ENCODE measurements at places on chromosomes 6 and 20.

- no peak for DNase-seq
Observed at GRCh38 chr6:134703206-134703605, 246.7 kb downstream of the ALDH8A1 start.

DNA sequence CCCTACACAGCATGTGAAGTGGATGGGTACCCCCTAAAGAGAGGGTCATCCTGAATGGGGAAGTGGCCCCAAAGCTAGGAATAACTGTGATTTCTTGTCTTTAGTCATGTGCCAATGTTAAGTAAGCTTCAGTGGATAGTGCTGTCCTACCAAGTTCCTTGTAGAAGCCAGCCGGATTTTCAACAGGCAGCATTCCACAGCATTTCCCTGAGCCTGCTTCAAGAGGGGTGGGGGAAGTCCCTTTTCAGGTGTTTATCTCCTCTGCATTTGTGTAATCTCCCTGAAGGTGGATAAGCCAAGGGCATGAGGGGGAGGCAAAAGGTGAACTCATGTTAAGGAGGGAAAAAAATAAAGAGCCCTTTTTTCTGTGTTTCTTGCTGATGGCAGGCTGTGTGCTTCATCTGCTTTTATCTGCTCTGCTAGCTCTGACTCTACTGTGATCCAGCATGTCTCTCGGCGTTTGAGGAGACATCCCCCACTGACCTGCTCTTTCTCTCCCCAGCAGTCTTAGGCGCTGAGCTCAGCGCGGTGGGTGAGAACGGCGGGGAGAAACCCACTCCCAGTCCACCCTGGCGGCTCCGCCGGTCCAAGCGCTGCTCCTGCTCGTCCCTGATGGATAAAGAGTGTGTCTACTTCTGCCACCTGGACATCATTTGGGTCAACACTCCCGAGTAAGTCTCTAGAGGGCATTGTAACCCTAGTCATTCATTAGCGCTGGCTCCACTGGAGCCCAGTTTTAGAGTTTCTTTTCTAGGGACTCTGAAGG is 1.9 kb downstream of the EDN1 start:
- no peak for DNase-seq

GRCh38 chr20:1951436-1952115 is 42.3 kb downstream of the PDYN start:
- DNase-seq = no peak

DNA sequence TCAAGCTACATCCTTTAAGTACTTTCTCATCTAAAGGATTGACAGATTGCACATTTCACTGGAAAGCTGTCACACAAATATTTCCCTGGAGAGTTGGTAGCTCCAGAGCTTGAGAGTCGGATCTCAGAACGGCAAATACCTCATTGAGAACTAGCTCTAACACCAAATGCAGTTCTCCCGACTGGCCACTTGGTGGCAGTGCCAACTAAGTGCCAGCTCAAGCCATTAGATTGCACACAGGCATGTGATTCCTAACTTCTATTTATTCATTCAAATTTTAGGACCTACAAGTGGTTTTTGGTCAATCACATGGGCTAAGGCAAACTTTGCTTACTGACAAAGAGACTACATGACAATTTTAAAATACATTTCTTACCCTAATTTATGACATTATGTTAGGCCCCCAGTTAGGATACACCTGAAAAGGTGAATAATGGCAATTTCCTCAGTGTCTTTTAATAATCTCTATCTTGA is 7.9 kb upstream of the MCHR2 start:
- no peak for DNase-seq

DNA sequence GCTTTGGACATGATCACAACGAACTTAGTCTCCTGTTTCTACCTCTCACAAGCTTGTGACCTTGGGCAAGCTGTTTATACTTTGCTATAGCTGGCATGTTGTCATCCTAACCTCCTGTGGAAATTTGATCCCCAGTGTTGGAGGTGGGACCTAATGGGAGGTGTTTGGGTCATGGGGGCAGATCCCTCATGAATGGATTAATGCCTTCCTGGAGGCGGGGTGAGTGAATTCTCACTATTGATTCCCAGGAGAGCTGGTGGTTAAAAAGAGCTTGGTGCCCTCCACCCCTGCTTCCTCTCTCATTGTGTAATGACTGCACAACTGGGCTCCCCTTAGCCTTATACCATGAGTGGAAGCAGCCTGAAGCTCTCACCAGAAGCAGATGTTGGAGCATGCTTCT is 228.9 kb downstream of the HIVEP2 start:
- DNase-seq = no peak

DNA sequence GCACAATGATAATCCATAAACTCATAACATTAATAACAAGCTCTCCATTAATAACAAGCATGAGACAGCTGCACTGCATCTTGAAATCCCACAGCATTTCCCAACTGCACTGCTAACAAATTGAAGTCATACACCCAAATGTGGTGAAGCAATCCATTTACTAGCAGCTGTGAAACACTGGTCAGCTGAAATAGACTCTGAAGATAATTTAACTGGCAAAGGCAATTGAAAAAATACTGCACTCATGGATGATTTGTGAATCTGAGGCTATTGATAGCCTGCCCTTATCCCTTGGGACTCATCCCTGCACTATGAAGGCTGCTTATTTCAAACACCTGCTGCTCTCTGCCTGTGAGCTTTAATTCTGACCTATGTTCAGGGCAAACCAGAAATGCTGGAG is 49.1 kb upstream of the PLCB1 start:
- DNase-seq = no peak

DNA sequence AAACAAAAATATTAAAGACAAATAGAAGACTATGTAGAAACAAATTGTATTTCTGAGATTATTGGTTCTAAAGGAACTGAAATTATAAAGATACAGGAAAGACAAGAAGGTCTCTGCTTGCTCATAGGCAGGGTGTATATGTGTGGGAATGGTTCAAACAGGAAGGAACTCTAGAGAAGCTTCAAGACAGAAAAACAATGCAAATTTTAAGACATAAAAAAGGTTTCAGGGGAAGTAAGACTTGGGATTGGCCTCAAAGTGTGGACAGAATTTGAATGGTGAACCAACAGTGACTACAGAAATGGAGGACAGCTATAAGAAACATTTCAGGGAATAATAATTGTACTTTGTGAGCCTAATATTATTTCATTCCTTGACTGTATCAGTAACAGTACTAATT is 50.3 kb downstream of the OR2B2 start:
- no peak for DNase-seq

- no peak for DNase-seq
Observed at GRCh38 chr6:41937861-41938574, 3.6 kb downstream of the CCND3 start.

GRCh38 chr20:10105046-10105445 is 70.3 kb downstream of the ANKEF1 start:
- DNase-seq = no peak

DNA sequence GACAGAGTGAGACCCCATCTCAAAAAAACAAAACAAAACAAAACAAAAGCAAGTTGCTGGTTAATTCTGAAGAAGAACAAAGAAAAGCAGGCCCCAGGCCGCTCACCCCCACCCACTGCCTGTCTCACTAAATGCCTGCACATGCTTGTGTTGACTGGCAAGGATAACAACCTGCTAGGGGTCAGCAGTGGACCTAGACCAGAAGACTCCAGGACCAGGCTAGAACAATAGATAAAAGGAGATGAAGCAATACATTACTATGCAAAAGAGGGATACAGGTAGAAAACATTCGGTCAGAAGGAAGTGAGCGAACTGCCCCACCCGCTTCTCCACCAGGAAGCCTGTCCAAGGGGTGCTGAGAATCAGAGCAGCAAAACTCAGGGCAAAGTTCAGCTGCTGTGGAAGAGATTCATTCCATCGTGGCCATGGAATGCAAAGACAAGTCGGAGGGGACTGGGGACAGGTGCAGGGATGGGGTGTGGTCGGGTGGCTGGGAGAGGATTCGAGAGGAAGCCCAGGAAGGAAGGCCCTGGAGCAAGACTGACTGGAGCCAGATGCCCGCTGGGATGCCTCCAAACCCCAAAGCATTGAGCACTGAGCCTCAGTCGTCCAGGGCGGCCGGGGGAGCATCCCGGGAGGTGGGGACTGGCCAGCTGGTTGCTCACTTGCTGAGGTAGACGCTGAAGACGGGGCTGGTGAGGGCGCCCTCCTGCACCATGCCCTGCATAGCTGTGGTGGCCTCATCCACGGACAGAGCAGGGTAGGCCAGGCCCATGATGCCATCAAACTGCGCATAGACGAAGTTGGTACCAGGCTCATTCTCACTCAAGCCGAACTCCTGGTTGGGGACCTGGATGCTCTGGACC is 5.3 kb downstream of the PGC start:
- no peak for DNase-seq

DNA sequence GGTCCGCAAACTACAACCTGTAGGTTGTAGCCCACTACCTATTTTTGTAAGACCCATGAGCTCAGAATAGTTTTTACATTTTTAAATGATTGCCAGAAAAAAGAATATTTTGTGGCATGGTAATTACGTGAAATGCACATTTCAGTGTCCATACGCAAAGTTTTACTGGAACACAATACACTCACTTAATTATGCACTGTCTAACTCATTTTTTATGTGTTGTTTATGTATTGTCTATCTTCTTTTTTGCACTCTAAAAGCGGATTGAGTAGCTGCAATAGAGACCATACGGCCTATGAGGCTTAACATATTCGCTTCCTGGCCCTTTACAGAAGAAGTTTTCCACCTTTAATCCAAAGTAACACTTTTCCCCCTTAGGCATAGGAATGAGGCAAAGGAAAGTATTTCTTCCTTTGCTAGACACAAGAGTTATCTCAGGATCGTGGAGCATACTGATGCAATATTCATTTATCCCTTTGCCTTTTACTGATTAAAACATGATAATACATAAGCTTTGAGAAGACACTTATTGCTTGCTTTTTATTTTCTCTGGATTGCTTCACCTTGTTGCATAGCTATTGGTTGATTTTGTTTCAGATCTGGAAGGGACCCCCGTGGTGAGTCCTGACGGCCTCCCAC is 69.8 kb downstream of the FNDC1 start:
- DNase-seq = no peak

DNA sequence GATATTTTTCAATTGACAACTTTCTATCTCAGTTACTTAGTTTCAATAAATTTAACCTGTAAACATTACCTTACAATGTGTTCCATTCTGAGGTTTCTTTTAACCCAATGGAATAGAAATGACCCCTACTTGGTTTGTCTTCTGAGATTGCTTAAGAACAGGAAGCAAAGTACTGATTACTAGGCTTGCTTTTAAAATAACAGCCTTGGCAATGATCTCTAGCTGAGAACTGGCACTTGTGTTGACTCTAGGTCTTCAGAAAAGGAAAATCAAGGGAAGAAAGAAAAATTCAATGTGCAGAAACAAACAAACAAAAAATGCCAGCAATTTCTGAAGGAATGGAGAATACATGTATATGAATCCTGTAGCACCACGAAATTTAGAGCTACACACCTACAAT is 66.1 kb downstream of the SYNE1 start:
- no peak for DNase-seq

- DNase-seq = no peak
Observed at GRCh38 chr6:148969603-148970061, 222.8 kb downstream of the UST start.

- no peak for DNase-seq
Observed at GRCh38 chr6:91713911-91714310, 1127.0 kb upstream of the MAP3K7 start.

- no peak for DNase-seq
Observed at GRCh38 chr6:123127807-123128206, 131.8 kb downstream of the CLVS2 start.

DNA sequence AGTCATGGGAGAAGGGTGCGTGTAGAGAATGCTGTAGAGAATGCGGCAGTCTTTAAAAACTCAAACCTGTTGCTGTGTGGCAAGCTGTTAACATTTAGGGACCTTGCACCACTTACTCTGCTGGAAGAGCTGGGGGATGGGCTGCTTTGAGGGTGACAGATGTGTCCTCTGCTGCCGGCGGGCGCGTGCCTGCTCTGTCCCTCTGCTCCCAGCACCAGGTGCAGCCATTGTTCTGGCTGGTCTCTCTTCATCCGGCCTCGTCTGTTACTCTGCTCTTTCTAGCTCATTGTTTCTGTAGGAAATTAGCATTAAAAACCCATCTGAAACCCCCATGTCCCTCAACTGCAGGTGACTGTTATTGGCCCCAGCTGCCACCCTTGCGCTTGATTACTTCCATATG is 78.5 kb downstream of the CBFA2T2 start:
- no peak for DNase-seq

DNA sequence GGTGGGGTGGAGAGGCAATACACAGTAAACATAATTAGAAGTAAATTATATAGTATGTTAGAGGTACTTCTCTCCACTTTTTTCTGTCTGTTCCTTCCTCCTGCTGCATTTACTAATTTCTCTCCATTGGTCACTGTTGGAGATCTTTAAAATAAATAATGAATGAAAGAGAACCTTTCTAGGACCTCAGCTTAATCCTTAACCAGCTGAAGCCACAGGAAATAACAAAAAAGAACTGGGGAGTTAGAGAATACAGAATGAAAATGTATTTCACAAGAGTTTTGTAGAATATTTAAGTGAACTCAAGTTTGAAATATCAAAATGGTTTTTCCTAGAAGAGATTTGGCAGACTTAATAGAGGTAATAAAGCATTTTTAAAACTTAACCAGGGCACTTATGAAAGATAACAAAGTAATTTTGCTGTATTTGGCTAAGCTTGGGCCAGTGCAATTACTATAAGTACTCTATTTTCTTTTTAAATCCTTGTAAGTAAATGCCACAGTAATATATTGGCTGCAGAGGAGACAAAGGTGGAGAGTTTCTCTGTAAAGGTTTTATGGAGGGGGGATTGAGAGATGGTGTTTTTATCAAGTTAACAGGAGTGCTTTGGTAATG is 405.0 kb downstream of the CDKAL1 start:
- DNase-seq = no peak

- no peak for DNase-seq
Observed at GRCh38 chr6:3743541-3743940, 8.0 kb downstream of the PXDC1 start.

GRCh38 chr6:35219683-35220326 is 6.0 kb downstream of the SCUBE3 start:
- DNase-seq = no peak

DNA sequence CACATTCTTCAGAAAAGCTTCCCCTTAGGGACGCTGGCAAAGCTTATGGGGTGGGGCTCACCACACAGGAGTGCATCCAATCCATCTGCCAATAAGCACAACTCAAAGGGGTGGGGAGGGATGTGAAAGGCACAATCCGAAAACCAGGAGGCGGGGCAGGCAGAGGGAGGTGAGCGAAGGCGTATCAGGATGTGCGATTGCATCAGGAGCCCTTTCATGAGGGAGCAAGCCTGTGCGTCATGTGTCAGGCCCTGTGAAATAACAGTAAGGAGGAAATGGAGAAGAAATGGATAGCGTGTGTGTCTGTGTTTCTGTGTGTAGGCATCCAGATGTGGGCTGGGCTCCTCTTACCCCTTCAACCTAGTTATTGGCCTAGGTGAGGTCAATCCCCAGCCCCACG is 382.4 kb upstream of the CDH4 start:
- no peak for DNase-seq

DNA sequence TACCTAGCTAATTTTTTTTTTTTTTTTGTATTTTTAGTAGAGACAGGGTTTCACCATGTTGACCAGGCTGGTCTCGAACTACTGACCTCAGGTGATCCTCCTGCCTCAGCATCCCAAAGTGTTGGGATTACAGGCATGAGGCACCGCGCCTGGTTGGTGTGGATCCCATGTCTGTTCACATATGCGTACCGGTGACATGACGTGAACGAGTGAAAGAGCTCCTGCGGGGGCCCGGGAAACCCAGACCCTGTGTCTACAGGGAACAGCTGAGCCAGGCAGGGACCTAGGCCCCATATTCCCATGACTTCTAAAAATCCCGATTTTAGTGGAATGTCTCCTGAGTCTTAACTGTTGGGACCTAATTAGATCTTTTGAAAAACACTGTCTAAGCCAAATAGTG is 33.1 kb downstream of the VSTM2L start:
- no peak for DNase-seq

All from activated naive CD8-positive, alpha-beta T cell treated with anti-CD3 and anti-CD28 coated beads, Interleukin-2, amount 50 U/mL, for 16 hours (primary cell).